ENCODE measurements at places on chromosomes 1 and 21.

DNA sequence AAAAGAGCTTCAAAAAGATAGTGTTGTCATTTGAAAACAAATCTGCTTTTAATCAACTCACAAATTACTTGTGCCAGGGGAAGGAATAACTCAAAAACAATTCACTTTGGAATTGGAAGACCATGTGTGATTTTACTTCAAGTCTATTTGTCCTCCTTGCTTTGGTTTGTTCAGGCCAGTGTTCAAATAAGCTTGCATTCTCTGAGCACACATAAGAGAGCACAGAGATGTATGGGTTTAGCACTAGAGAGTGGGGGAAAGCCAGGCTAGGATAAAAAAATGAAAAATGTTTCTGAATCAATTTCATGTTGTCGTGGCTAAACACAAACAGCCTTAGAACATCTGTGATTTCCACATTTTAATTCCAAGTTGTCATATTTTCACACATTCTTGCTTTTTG is 325.7 kb upstream of the LYPLAL1 start:
- no peak for DNase-seq

GRCh38 chr21:42757826-42758655 is 104.6 kb downstream of the PDE9A start:
- no peak for DNase-seq

DNA sequence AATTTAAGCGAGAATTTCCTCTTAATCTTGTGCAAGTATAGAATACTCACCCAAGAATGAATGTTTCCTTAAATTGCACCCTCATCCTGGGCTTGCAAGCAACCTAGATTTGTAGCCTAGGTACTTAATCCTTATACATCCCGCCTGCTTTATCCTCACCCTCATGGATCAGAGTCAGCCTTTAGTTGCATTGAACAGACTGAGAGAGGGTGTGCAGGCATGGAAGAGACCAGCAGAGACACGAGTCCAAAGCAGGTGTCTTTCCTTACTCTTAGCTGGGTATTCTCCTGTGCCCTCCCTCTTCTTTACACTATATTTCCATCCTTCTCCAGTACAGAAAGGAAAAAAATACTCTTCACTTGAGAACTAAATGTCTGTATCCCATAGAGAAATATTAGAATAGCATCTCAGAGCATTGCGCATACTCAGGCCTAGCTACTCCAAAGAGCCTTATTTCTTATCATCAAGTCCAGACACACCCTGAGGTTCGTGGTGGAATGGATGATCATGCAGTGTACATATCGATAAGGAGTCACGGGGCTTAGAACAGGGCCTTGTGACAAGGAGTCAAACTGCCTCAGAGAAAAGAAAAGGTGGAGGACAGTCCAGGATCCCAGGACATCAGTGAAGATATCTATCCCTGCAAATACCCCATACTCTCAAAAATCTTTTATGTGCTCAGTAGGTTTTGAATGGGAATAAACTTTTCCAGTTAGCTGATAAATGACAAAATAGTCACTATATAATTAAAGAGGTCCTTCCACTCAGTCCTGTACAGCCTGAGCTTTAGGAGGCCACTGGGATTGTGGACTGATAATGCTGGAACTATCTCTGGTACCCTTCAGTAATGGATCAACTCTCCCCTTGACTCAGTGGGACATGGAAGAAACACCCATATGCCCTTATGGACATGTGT is 297.9 kb downstream of the GRIK1 start:
- DNase-seq = no peak

- DNase-seq = no peak
Measured at GRCh38 chr1:221667504-221667903, 74.4 kb downstream of the DUSP10 start.

- DNase-seq = no peak
Measured at GRCh38 chr1:151616505-151616849, 4.6 kb downstream of the SNX27 start.

- peak; percentile 57 for DNase-seq
Measured at GRCh38 chr21:31604591-31605190, 54.8 kb upstream of the SOD1 start.

GRCh38 chr21:16634515-16634914 is 878.3 kb upstream of the CXADR start:
- no peak for DNase-seq

DNA sequence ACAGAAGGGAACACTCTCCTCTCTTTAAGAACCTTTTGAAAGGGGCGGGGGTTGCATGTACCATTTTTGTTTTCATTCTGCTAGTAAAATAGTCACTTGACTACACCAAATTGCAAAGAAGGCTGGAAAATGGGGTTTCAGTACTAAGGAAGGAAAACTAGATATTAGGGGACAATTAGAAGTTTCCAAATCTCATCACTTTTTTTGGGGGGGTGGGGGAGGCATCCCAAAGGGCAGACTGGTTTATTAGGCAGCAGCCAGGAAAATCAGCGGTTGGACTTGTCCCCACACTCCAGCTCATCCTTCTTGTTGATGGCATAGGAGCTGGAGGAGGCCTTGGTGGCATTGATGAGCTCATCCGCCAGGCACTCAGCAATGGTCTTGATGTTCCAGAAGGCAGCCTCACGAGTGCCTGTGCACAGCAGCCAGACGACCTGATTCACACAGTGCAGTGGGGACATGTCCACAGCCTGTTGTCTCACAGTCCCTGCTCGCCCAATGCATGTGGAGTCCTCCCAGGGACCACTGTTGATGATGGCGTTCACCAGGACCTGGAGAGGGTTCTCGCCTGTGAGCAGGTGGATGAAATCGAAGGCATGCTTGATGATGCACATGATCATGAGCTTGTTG is 1.7 kb upstream of the TMEM50B start:
- DNase-seq = no peak

DNA sequence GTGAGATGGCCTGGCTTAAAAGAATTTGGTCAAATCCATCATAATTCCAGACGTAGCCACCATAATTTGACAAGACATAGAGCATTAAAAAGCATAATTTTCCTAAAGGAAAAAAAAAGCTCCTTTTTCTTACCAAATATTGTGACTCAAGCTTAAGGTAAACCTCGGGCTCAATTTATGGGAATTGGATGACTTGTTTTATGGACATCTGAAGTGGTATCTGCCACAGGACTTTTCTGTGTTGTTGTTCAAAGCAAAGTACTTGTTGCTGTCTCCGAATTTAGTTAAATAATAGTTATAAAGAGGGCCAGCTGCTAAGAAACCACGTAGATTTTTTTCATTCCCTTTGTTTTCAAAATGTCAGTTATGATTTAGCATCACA is 1.1 kb downstream of the MPZL1 start:
- DNase-seq = no peak

- no peak for DNase-seq
Measured at GRCh38 chr1:12138196-12139168, 28.3 kb upstream of the TNFRSF1B start.

GRCh38 chr1:97364086-97364485 is 556.7 kb downstream of the DPYD start:
- no peak for DNase-seq

DNA sequence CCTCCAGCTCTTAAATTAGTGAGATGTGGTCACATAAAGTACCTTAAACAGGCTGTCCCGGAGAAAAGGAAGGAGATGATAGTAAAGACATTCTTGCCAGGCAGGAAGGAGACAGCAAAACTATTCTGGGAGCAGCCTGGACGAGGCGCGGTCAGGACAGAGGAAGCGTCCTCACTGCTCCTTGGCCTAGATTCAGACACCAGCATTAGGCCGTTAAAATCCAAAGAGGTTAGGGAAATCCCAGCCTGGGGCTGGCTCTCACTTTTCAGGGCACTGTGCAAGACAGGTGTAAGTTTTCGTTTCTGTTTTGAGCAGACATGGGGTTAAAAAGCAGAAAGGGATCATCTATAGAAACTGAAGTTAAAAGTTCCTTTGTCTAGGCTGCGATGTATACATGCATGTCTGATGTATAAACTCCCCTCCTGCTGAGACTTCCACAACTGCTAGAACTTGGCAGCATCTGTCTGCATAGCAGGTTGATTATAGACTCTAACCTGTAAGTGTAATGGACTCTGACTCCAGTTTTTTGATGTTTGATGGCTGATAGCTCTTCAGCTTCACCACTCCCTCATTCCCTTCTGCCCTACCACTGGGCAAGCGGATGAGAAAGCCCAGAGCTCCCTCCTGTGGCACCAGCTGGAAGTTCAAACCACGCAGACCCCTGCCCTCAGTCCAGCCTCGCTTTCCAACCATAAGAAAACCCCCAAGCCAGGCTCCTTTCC is 21.5 kb downstream of the STPG1 start:
- DNase-seq = peak; percentile 63

DNA sequence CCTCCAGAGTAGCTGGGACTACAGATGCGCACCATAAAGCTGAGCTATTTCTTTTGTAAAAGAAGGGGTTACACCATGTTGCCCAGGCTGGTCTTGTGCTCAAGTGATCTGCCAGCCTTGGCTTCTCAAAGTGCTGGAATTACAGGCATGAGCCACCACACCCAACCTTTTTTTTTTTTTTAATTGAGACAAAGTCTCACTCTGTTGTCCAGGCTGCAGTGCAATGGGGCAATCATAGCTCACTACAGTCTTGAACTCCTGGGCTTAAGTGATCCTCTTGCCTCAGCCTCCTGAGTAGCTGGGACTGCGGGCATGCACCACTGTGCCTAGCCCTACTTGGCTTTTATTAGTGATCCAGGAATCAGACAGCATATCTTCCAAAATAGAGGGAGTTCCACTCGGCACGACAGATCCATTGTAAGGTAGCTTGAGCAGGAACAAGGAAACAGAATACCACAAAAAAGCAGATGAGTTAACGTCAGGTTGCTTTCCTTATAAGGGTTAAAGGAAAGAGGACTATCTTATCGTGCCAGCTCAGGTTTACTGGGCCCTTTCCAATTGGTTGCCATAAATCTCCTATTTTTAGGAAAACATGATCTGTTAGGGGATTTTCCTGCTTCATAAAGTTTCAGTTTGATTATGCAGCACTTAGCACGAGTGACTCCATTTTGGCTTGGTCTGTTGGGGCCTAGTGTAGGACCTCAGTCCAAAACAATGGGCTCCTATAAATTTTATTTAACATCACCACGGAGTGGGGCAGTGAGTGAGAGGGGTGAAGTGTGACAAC is 45.2 kb downstream of the NENF start:
- DNase-seq = no peak

DNA sequence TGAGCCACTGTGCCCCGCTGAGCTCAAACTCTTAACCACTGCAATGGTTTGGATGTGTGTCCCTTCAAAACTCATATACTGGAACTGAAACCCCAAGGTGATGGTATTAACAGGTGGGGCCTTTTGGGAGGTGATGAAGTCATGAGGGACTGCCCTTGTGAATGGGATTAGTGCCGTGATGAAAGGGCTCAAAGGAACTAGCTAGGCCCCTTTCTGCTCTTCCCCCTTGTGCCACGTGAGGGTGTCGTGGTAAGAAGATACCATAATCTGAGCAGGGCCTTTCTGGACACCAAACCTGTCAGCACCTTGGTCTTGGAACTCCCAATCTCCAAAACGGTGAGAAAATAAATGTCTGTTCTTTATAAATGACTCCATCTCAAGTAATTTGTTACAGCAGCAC is 45.5 kb upstream of the SPOCD1 start:
- no peak for DNase-seq

- DNase-seq = peak; percentile 44
Measured at GRCh38 chr1:206808615-206809014, 36.3 kb upstream of the IL10 start.

DNA sequence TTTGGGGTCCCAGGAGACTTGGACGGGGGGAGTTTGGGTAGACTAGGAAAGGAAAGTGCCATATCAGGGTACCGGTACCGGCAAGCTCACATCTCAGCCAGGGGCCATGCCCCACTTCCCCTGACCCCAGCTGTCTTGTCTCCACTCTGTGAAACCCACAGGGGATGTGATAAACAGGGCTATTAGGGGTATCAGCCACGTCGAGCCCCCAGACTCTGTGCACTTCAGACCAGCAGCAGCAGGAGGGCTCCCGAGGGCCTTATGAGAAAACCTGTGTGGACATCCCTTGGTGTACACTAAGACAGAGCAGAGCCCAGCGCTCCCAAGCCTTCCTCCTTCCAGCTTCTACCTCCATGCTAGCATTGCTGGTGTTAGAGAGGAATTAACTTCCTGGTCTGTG is 46.3 kb downstream of the TNNT2 start:
- DNase-seq = no peak

DNA sequence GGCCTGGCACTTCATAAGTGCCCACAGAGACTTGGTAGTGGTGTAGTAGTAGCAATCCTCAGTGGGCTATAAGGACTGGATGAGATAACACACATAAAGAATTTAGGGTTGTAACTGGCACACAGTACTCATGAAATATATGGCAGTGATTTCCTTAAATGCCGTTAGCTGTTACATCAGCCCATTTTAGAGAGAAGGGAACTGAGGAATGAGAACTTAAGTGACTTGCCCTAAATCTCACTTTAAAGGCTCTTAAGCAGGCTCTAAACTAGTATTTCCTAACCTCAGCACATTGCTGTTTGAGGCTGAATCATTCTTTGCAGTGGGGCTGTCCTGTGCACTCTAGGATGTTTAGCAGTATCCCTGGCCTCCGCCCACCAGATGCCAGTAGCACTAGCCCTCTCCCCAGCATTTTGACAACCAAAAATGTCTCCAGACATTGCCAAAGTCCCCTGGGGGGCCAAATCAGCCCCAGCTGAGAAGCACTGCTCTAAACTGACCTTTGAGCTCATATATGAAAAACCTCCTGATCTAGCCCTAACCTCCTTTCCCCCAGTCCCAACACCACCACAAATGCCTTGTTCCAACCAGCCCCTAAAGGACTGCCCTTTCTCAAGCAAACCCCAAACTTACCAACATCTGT is 11.6 kb downstream of the CAMK2N1 start:
- no peak for DNase-seq

GRCh38 chr1:9684801-9685200 is 33.3 kb downstream of the PIK3CD start:
- DNase-seq = no peak

DNA sequence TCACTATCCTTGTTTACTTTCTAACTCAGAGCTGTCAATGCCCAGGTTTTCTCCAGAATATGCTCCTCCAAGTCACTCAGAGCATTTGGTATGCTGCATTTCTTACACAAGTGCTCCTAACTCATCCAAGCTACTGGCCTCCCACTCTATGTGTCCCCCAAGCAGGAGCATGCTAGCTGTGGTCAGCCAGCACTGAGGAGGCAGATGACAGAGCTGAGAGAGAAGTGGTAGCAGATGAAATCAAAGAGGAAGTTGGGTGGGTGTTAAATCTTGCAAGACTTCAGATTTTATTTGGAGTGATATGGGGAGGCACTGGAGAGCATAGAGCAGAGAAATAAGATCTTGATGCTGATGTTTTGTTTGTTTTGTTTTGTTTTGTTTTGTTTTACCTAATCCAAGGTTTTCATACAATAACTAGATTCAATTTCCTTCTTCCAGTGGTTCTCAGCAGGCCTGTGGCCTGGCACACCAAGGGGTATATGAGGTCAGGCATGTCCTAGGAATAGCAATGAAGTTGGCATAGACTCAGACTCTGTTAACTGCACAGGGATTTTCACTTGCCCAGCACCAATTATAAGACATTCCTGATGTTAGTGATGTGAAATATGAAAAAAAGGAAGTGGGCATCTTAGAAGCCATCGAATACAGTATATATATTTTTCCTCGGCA is 3.1 kb upstream of the PGBD5 start:
- DNase-seq = no peak

GRCh38 chr1:8474369-8474768 is 156.5 kb downstream of the SLC45A1 start:
- DNase-seq = no peak

- no peak for DNase-seq
Measured at GRCh38 chr1:85445906-85446305, 19.1 kb downstream of the DDAH1 start.

- DNase-seq = no peak
Measured at GRCh38 chr21:27674041-27674615, 707.2 kb upstream of the ADAMTS5 start.

All from activated naive CD8-positive, alpha-beta T cell treated with anti-CD3 and anti-CD28 coated beads for 36 hours (primary cell).